ENCODE measurements at places on chromosomes 12 and 14.

DNA sequence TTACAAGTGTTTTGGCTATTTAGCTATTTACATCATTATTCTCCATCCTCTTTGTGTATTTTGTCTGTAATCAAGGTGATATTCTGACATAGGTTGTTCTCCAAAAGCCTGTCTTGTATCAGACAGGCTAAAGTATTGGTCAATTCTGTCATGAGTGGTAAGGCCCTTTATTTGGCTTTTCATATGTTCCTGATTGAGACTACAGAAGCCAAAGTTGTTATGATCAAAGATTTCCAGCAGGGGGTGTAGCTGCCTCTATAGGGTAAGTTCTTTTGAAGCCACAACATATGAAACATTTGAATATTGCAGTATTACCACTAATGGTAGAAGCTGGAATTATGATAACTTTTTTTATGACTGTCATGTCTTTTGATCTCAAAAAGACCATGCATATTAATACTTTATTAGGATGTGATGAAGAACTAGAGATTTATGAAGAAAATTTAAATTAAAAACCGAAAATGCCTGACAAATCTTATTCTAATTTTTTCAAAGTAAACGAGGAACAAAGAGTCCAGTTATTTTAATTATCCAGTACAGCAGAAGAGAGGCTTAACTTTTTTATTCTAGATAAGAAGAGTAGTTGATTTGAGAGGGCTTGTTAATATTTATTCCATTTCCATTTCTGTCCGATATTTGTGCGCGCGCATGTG, 3.4 kb upstream of the ARHGAP5 start:
- no peak for DNase-seq

- no peak for DNase-seq
Measured at GRCh38 chr14:52824462-52824861, 33.1 kb upstream of the GNPNAT1 start.

DNA sequence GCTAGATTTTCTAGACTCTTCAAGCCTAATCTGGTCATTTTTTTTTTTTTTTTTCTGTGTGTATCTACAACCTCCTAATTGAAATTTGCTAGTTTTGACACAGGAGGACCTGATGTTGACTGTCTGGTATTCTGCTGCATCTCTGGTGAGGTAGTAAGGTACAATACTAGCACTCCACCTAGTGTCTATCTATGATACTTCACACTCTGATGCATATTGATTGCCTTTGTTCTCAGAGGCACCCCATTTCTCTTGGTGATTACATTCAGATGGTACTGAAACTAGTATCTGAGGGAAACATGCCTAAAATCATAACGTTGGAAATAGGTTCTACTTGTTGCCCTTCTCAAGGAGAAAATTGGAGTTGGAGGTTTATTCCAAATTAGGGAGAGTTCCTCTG, 930.5 kb upstream of the NOVA1 start:
- DNase-seq, result no peak

- DNase-seq, result no peak
Measured at GRCh38 chr12:57171668-57172067, 24.2 kb upstream of the LRP1-AS start.

DNA sequence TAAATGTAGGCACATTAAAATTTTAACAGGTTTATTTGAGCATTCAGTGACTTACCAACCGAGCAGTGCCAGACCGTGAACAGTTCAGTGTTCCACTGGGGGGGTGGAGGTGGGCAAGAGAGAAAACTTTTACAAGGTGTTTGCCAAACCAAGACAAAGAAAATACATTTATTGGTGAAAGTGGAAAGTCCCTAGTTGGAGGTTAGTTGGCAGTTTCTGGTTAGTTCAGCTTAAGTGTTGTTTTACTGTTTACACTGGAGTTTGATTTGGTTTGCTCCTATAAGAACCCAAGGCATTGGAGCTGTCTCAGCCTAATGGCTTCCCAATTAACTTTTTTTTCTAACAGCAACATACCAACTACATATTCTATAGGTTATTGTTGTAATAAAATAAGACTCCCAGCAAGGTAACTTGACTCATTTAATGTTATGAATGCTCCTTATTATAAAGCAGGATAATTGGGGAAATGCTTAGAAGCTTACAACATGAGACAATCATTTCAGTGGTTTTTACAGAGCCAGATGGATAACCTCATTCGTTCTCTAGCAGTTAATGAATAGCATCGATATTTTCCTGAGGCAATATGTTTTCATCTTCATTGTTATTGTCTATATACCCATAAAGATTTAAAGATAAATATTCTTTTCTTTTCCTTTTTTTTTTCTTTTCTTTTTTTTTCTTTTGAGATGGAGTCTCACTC, 115.8 kb downstream of the ETNK1 start:
- no peak for DNase-seq

DNA sequence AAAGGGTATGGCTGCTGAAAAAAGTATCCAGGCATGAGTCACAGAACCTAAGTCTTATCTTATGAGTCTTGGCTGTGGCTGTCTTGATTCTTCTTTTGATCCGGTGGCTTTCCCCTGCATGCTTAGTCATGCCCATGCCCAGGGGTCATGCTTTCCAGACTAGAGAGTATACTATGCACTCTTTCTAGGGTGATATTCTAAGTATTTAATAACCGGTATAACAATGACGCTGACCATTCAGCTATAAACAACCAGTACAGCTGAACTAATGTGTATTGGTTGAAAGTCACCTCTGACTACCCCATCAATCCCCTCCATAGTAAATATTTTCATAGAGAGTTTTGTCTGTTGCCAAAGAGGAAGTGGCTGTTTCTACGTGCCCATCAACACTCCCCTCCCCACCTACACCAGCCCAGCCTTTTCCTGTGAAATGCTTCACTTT, 34.7 kb upstream of the NRXN3 start:
- DNase-seq, result no peak

DNA sequence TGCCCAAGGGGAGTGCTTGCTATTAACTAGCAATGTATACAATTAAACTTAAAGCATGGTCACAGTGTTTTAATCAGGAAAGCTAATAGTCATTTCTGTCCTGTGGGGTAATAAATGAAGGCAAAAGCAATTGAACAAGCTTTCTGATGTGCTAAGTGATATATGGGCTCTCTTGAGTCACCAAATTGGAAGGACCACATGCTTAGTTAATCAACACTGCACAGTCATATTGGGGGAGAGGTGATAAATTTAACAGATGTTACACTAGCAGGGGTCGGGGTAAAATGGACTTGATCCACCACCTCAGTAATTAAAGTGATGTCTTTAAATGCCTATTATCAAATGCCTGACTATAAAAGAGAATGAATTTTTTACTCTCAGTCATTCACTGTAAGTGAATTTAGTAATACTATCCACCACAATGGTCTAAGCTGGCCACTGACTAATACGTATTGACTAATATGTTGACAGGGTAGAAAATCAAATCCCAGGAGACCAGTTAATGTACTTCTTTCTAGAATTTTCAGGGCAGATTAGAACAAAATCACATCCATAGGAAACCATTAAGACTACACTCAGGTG, 736.3 kb downstream of the RPS29 start:
- no peak for DNase-seq

- DNase-seq, result no peak
Measured at GRCh38 chr12:55008944-55009585, 10.7 kb upstream of the NEUROD4 start.

DNA sequence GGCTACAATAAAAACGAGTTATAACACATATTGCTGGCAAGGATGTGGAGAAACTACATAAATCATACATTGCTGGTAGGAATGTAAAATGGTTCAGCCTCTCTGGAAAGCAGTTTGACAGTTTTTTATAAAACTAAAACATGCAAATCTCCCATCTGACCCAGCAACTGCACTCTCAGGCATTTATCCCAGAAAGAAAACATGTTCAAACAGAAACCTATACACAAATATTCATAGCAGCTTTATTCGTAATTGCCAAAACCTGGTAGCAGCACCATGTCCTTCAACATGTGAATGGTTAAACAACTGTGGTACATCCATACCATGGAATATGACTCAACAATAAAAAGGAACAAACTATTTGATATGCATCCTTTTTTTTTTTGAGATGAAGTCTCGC, 10.1 kb upstream of the TMCC3 start:
- no peak for DNase-seq

- DNase-seq, result no peak
Measured at GRCh38 chr14:51950007-51950406, 39.3 kb upstream of the RTRAF start.

- DNase-seq, result no peak
Measured at GRCh38 chr14:103255555-103255954, 78.5 kb upstream of the EIF5 start.

GRCh38 chr14:92615451-92615850, 101.9 kb downstream of the RIN3 start:
- no peak for DNase-seq

DNA sequence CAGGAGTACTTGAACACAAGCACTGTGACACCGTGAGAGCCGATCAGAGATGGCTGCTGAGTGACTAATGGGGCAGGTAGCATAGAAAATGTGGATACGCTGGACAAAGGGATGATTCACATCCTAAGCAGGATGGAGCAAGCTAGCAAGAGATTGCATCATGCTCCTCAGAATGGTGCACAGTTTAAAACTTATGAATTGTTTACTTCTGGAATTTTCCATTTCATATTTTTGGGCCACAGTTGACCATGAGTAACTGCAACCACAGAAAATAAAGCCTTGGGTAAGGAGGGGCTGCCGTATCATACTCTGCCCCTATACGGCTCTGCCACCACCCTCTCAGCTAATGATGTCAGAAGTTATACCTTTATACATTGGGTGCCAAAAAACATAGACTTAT, 23.3 kb upstream of the MARK3 start:
- DNase-seq, result no peak

DNA sequence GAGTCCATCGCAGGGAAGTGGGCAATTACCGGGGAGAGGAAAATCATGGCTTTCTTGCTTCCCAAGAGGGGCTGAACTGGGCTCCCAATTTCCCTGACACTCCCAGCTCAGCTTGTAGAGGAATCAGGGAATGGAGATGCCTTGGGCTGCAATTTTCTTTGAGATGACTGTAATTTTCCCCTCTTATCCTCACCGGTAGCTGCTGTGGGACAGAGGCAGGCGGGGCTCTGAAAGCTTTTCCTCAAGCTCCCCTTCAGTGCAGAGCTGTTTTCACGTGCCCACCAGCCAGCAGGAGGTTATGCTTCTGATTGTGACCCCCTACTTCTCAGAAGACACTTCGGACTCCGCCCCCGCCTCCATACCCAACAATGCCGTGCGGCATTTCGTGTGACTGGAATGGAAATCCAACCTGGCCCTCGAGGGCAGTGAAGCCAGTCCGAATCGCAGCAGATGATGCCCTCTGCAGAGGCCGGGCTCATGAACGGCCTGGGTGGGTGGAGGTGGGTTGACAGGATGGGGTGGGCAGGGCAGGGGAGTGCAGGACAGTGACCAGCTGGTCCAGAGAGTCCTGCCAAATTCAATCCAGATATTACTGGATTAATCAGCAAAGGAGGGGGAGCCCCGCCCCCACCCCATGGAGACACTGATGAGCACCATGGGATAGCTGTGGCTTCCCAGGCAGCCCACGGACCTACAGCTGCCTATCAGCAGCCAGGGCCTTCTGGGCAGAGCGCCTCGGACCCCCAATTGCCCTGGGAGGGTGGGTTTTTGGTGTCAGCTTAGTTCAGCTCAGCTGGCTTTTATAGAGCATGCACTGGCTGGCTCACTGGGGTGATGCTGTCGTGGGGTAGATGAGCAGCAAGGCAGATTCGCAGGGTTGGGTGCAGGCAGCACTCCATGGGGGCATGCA, 37.6 kb downstream of the RTL1 start:
- no peak for DNase-seq

DNA sequence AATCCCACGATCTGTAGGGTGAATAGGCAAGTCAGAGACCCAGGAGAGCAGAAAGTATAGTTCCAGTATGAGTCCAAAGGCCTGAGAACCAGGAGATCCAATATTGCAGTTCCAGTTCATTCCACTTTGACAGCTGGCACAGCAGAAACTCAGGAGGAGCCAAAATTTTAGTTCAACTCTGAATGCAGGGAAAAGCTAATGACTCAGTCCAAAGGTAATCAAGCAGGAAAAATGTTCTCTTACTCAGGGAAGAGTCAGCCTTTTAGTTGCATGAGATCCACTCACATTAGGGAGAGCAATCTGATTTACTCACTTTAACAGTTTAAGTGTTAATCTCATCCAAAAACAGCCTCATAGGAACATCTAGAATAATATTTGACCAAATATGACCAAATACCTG, 130.2 kb upstream of the LRFN5 start:
- no peak for DNase-seq

GRCh38 chr14:68307790-68308168, 485.1 kb downstream of the ZFP36L1 start:
- DNase-seq, result no peak

DNA sequence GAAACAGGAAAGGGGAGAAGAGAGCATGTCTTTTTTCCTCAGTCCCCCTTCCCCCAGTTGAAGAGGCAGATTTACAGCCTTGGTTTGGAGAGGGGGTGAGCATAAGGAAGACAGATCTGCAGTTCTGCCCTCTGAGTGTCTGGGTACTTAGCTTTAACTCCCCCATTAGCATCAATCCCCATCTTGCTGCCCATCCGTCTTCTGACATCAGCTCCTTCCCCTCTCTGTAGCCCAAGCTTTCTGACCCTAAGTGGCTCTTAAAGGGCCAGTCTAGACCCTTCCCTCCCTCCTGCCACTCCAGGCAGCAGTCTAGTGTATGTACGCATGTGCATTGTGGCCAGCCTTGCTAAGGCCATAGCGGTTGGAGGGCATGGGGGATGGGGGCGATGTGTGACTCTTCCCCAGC, 7.3 kb downstream of the GPR84 start:
- DNase-seq, result no peak

- no peak for DNase-seq
Measured at GRCh38 chr12:109434582-109434981, 42.5 kb downstream of the KCTD10 start.

GRCh38 chr14:52060080-52060479, 8.8 kb downstream of the NID2 start:
- DNase-seq, result no peak

DNA sequence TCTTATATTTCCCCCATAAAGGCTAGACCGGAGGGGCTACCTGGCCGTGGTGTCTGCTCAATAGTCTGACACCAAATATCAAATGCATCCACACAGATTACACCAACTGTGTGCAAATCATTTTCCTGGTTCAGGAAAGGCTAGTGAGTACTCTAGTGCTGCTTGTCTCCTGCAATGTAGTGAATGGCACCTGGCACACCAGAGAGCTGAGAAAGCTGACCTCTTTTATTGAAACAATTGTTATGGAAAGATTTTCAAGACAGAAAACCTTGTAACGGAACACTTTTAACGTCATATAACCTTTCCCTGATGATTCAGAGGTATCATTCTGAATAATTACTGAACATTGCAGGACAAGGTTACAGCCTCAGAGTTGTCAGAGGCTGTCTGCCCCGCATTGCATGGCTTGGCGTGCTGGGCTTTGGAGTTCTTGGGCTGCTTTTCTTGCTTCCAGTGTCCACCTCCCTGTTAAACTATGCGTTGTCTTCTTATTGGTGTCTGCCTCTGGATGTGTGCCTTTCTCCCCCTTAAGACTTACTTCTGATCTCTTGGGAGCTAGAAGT, 40.7 kb upstream of the HDAC7 start:
- no peak for DNase-seq

DNA sequence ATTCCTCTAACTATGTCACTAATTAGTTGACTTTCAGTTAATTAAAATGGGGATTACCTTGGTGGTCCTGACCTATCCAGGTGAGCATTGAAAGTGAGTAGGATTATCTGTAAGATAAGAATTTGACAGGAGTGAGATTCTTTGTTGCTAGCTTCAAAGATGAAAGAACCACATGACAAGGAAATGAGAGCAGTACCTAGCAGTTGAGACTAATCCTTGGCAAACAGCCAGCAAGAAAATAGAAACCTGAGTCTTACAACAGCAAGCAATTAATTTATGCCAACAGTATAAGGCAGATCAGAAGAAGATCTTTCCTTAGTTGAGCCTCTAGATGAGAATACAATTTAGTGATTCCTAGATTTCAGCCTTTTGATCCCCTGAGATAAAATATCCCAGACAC, 1058.4 kb downstream of the LRFN5 start:
- DNase-seq, result no peak

All from SIG-M5 (cell line).